ENCODE measurements at places on chromosomes 12 and 14.

GRCh38 chr14:99132821-99133635, 139.0 kb downstream of the BCL11B start:
- DNase-seq = no peak

- no peak for DNase-seq
Observed at GRCh38 chr14:89855961-89856656, 98.4 kb downstream of the EFCAB11 start.

GRCh38 chr12:110199339-110200123, 75.4 kb downstream of the IFT81 start:
- DNase-seq = no peak

DNA sequence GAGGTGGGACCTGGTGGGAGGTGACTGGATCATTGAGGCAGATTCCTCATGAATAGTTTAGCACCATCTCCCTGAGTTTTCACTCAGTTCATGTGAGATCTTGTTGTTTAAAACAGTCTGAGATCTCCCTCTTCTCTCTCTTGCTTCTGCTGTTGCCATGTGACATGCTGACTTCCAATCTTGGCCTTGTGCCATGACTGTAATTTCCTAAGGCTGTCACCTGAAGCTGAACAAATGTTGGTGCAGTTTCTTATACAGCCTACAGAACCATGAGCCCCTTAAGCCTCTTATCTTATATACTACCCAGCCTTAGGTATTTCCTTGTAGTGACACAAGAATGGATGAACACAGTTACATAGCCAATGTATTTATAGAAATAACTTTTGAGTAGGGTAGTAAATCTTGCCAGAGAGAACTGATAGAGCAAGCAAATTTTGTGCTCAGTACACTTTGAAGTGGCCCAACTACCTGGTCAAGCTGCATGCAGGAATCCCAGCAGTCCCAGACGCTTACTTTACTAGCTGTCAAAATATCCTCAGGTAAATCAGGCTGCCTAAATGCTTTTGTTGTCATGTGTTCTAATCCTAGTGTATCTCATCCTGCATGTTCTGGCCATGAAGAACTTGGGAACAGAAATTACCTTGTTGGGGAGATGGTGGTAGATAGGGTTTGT, 445.6 kb upstream of the MIS18BP1 start:
- DNase-seq = no peak

- DNase-seq = no peak
Observed at GRCh38 chr12:121025442-121026226, 9.3 kb upstream of the C12orf43 start.

DNA sequence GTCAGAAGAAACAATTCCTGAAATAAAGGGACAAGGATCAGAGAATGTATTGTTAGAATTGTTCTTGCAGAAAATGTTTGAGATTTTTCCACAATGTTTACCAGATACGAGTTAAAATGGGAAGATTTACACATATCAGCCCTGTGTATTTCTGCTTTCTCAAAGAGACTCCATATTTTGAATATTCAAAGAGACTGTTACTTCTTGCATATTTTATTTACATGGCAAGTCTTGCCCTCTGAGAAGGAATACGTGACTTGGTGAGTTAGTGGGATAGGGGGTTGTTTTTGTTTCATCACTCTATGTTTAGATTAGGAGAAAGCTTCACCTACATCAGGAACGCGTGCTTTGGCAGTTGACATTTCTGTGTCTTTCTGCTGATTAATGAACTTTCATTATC, 56.1 kb upstream of the ZDHHC17 start:
- no peak for DNase-seq
